ENCODE measurements at places on chromosomes 6 and 20.

DNA sequence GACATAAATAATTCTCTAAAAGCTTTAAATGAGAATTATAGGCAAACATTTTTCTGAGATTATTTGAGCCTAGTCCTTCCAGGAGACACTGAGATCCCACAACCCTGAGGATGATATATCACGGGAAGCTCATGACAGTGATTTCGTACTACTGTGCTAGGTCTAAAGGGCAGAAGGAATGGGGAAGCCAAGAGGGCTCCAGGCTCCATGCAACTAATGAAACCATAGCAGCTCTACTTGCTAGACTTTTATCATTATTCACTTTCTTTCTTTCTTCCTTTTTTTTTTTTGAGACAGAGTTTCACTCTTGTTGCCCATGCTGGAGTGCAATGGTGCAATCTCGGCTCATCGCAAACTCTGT, 57.3 kb upstream of the SGK1 start:
- no peak for DNase-seq

DNA sequence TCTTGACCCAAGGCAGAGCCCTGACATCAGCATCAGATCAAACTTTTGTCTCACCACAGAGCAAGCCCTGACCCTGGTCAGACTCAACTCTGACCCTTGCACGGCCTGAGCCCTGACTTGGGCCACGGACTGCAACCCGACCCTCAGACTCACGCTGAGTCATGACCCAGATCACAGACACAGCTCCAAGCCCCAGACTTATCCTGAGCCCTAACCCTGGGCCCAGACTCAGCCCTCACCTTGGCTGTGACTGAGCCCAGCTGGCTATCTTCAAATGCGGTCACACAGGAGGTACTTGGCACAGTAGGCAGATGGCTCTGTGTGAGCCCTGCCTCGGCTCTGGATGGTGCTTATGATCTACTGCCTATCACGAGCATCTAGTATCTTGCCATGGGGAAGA, 602.3 kb downstream of the PTPRT start:
- no peak for DNase-seq

DNA sequence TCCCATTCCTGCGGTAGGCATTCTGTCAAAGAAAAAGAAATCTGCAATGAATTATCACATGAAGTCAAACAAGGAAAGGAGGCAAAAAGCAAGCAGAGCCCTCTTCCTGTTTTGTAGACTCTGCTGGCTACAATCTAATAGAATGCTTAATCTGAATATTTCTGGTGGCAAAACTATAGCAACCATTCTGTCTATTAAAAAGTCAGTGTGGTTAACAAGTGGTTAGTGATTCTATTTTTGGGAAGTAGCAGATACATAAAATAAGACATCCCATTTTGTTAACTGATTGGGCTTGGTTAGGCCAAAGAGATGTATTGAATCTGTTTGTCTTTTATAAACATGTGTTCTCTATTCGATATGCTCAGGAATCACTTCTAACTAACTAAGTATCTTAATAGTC, 442.3 kb downstream of the CDC5L start:
- DNase-seq: no peak

DNA sequence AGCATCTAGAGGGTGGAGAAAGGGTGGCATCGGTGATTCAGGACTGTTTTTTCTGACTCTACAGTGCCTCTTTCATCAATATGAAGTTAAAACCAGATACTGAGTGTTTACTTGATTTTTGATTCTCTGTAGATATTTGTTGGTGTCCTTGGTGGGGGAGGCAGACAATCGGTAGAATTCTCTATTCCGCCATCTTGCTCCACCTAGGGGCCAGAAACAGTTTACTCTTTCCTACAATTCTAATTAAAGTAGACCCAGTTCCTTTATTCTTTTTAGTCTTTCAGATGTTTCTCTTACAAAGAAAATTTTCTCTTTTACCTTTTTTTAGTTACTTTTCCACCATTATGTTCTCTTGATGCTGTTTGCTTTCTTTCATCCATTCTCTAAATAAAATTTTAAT, 162.1 kb upstream of the RAB32 start:
- no peak for DNase-seq

DNA sequence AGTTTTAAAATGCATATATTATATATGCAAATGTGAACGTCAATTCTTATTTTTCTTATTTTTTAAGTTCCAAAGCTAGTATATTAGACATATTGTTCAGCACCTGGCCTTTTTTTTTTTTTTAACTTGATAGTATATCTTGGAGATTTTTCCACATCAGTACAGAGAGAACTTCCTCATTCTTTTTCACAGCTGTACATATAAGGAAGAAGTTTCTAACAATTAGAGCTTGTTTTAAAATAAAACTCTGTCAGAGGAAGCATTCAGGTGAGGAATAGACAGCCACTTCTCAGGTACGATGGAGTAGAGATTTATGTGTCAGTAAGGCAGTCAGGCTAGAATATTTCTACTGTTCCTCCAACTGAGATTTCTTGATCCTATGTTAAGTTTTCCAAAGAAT, 233.1 kb upstream of the SUPT3H start:
- no peak for DNase-seq

DNA sequence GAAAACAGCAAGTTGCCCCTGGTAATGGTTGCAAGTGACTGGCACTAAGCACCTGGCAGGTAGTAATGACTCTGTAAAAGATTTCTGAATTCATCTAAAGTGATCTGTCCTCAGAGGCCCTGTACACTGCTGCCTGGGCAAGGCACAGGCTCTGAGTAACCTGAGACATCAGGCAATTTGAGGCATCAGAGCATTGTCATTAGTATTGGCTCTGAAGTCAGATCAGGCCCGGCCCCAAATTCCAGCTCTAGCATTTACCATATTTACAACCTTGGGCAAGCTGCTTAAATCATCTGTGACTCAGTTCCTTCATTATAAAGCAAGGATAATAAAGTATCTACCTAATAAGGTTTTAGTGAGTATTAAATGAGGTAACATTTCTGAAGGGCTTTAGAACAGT, 17.3 kb upstream of the TENT5A start:
- peak; percentile 30 for DNase-seq

- no peak for DNase-seq
These were observed 654 bp downstream of the CST11 start for GRCh38 chr20:23451956-23452487.

- DNase-seq: no peak
These were observed 135.8 kb upstream of the NEDD9 start for GRCh38 chr6:11368264-11368663.

DNA sequence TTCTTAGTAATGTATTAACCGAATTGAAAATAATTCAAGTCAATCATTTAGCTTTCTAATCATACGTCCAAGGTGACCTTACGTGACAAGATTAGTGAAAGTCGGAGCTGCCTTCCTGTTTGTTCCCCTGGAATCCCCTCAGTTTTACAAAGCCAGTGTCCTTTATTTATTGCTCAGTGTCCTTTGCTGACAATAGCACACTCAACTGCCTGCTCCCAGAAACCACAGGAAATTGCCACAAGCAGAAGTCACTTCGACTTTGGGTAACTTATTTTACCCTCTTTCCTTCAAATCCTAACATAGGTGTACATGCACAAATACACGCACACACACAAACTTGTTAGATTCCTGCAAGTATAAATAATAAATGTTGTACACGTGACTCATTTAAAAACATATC, 1167.7 kb upstream of the ADGRB3 start:
- no peak for DNase-seq

GRCh38 chr6:72624557-72625160, 2.8 kb downstream of the KCNQ5 start:
- DNase-seq: no peak

DNA sequence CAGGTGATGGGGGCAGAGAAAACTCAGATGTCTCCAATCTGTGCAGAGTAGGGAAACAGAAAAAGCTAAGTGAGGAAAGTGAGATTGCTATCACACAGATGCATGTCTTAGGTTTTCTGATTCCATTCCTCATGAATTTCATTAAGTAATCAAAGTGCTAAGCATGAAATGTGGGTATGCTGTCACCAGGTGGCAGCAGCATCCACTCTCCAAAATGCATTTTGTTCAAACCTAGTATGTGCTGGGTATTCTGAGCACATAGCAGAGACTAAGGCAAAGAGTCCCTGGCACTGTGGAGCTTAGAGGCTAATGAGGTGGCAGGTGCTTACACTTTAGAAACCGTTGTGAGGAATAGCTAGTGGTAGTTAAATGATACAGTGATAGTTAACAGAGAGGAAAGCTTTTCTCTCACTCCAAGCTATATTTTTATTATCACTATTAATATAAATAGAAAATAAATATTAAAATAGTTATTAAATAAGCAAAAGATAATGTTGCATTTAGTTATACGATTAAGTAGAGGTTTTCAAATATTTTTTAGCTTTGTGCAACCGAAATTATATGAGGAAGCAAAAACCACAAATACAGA, 179.5 kb downstream of the CDH26 start:
- DNase-seq: peak; percentile 68

- DNase-seq: peak; percentile 51
These were observed 27.4 kb downstream of the MGME1 start for GRCh38 chr20:17995967-17996819.

DNA sequence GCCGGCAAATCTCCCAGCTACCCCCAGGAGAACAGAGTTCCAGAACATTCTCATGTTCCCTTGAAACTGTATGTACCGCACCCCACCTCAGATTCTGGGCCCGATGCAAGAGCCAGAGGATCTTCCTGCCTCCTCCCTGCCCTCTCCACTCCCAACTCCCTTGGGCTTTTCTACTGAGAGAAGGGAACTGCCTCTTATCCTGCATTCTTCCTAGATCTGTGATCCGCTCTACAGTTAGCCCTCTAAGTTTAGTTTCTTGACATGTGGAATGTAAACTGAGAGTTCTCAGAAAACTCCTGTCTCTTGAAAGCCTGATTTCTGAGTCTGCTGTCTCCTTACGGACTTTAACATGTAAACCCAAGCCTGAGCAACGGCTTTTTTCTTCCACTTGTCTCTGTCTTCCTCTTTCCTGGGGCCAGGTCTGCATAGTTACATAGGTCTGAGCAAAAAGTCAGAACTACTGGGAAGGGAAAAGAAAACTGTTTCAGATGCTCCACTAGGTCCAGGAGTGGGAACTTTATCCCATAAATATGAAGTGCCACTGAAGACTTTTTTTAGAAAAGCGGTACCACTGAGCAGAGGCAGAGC, 86.5 kb upstream of the TNFAIP3 start:
- no peak for DNase-seq

Data from NCI-H146 (cell line).